ENCODE measurements at places on chromosomes 13 and 19.

DNA sequence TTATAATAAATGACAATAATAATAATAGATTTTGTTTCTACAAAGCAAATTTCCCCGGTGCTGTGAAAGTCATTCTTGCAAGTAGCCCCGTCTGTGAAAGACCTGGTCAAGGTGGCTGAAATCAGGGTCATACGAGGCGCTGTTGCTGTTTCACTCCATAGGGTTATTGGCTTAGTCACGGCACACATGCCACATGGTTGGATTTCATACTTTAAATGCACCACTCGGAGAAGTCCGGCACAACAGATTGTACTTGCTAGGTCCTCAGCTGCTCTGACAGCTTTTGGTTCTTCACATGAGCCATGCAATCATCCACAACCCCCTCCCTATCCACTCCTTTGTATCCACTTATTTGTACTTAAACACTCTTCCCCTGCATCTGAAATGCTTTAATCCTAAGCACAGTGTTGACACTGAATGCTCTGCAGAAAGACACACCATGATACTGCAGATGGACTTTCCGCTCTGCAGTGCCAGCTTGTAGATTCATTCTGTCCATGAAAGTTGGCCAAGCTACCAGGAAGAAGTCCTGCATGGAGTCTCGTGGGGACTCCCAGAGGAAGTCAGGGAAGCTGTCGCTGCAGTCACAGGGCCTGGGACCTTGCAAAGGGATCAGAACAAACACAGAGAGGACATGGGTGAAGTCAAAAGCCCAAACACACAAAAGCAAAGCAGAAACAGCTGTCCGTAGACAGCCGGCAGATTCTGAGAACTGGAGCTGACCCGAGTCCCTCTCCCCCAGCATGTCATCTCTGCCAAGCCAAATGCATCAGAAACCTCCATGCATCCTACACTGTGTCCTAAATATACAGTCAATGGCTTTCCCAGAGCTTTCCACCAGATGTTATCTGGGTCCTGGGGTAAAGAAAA, 124.6 kb downstream of the COL4A2 start:
- no peak for DNase-seq

DNA sequence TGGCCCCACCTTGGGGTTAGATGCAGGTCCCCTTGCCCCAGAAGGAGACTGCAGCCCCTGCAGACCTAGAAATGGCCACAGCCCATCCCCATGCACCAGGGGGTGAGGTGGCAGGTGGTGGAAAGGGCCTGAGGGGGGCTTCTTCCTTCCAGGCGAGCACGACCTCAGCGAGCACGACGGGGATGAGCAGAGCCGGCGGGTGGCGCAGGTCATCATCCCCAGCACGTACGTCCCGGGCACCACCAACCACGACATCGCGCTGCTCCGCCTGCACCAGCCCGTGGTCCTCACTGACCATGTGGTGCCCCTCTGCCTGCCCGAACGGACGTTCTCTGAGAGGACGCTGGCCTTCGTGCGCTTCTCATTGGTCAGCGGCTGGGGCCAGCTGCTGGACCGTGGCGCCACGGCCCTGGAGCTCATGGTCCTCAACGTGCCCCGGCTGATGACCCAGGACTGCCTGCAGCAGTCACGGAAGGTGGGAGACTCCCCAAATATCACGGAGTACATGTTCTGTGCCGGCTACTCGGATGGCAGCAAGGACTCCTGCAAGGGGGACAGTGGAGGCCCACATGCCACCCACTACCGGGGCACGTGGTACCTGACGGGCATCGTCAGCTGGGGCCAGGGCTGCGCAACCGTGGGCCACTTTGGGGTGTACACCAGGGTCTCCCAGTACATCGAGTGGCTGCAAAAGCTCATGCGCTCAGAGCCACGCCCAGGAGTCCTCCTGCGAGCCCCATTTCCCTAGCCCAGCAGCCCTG, 4.2 kb upstream of the F10 start:
- no peak for DNase-seq

- DNase-seq: no peak
Measured at GRCh38 chr13:99385940-99386339, 78.7 kb upstream of the GPR183 start.

GRCh38 chr13:77310579-77311279, 16.2 kb downstream of the MYCBP2 start:
- DNase-seq: no peak

DNA sequence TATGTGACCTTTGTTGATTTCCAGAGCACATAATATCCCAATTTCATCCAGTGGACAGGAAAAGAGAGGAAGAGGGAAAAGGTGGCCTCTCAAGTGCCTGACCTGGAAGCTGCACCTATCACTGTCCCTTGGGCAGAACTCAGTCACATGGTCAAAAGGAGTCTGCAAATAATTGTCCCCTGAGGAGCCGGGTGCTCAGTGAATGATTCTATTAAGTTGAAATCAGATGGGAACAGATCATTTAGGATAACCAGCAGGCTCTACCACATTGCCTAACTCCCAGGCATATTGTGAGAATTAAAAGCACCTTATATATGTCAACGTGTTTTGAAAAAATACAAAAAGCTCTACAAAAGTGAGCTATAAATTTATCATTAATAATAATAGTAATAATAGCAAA, 6.8 kb downstream of the KL start:
- DNase-seq: no peak

GRCh38 chr13:40148101-40148500, 492.6 kb downstream of the COG6 start:
- DNase-seq: no peak

- no peak for DNase-seq
Measured at GRCh38 chr13:112510002-112510780, 77.8 kb downstream of the TUBGCP3 start.

DNA sequence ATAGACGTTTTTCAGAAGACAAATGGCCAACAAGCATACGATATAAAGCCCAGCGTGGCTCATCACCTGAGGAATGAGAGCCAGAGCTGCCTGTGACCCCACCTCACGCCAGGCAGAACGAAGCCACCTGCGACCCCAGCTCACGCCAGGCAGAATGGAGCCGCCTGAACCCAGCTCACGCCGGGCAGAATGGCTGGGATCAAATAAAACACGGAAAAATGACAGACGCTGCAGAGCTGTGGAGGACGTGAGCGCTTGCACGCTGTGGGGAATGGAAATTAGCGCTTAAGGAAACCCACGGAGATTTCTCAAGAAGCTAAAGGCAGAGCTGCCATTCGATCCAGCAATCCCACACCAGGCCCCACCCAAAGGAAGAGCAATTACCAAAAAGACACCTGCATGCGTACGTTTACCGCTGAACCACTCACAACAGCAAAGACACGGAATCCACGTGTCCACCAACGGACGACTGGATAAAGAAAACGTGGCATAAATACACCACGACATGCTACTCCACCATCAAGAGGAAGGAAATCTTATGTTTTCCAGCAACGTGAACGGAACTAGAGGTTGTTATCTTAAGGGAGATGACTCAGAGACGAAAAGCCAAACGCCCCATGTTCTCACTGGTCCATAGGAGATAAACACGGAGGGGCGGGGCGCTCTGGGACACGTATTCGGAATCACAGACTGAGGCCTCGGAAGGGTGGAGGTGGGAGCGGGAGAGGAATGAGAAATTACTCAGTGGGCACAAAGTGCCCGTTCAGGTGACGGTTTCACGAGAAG, 30.7 kb upstream of the C13orf46 start:
- no peak for DNase-seq

DNA sequence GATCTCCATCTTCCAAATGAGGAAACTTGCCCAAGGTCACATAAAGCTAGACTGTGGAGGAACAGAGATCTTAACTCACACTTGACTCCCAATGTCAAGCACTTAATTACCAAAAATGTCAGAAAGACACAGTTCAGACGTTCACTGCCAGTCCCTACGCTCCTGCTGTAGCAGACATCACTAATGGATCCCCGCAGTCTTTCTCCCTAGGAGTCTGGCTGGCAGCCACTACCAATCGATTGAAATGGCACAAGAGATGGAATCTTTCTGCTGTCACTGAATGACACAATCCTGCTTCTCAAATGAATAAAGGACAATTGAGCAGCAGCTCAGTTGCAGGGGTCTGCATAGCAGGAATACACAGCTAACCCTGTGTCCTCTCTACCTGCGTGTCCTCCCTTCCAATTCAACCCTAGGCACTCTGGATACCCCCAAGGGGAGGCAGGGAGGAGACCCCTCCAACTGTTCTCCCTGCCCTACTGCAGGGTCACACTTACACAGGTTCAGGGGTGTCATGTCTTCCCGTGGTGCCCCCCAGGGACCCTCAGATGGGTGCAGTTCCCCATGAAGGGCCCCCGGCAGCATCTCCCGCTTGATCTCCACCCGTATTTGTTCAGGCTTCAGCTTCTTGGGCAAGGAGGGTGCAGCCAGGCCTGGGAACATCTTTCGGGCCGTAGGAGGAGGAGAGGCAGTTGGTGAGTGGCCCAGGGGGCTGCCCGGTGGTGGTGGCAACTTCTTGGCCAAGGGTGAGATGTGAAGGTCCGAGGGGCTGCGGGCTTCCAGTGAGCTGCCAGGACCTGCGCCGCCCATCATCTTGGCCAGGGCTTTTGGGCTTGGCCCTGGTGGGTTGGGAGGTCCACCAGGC, 7.9 kb upstream of the AKAP8L start:
- DNase-seq: no peak

DNA sequence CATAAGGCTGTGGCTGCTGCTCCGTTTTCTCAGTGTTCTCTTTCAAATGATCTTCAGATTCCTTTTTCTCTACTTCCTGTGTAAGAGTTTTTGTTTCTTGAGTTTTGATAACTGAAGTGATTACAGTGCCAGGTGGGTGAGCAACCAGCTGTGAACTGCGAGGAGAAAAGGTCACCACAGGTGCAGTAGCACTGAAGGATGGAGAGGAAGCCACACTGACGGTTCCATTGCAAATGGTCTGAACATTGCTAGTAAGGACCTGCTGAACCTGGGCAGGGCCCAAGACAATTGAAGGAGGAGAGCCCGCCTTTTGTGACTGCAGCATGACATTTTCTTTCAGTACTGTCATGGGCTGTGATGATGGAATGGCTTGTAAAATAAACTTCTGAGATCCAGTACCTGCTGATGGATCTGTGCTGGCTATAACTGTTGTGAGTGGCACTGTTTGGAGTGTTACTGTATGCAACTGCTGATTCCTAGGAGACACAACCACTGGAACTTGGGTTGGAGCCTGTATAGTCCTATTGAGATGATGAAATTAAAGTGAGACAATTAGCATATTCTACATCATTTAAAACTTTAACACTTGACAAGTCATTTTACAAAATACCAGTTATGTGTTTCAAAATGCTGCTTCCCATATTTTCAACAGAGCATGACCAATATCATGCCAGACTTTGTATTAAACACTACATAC, 85.5 kb downstream of the ELF1 start:
- no peak for DNase-seq

- no peak for DNase-seq
Measured at GRCh38 chr19:8504171-8504570, 1.7 kb upstream of the PRAM1 start.

DNA sequence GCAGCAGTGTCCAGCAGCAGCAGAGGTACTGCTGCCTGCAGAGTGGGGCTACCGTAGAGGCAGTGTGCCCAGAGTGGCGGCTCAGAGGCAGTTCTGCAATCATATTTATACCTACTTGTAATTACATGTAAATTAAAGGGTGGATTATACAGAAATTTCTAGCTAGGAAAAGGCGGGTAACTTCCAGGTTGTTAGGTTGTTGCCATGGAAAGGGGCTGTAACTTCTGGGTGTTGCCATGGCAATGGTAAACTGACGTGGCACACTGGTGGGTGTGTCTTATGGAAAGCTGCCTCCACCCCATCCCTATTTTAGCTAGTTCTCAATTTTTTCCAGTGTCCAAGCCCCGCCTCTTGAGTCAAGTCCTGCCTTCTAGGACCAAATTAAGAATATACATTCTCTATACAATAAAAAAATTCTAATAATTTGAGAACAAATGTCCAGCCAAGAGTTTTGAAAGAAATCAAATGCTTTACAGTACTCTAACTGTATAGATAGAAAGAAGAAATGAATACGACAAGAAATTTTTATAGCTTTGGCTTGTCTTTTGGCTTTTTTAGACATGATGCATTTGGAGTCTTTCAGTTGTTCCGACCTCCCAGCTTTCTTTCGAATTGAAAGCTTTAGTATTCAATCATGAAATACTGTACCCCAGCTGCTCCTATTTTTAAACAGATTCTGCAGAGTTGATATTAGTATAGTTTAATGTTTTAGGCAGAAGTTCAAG, 816.6 kb downstream of the DIAPH3 start:
- no peak for DNase-seq

GRCh38 chr13:76481738-76482137, 404.5 kb downstream of the KCTD12 start:
- DNase-seq: no peak

GRCh38 chr13:28411831-28412353, 83.0 kb downstream of the FLT1 start:
- no peak for DNase-seq

DNA sequence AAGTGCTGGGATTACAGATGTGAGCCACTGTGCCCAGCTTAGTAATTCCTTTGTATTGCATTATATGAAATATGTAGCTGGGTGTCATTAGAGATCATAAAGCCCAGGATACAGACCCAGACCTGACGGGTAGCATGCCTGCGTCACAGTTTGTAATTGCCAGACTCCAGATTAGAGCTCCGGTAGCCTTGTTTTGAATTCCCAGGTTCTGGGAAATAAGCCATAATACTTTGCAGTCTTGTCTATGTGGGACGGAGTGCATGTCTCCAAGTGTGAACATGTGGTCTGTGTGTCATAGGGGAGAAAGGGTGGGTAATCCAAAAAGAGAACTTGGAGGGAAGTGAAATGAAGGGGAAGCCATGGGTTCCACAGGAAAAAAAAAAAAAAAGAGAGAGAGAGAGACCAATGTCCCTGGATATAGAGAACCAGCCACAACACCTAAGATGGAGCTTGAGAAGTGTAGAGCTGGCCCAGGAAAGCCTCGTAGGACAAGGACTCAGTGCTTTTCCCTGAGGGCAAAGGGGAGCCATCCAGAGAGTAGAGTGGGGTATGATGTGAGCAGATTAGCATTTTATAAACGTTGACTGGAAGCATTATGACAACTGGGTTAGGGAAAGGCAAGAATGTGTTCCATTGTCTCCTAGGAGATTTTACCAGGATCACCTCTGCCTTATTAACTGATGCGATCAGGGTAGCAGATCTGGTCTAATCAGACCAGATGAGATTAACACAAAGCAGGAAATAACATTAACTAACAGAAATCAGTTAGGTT, 2.6 kb downstream of the ZSCAN4 start:
- no peak for DNase-seq

DNA sequence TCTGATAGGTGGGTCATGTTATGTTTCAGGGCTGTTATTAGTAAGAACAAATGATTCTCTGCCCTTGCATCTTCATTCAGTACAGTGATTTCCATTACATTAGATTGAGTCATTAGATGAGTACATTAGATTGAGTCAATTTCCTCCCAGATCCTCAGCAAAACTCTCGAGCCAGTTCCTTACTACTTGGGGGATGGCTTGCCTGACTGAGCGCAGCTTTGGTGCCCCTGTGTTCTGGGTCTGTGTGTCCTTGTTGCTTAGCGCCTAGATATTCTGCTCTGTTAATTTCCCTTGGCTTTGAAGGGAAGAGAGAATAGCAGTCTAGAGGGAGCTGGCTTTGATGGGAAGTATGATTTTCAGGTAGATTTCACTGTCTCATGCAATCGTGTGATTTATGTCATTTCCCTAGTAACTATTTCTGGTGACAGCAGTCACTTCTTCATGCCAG, 19.1 kb upstream of the SCEL start:
- DNase-seq: no peak

DNA sequence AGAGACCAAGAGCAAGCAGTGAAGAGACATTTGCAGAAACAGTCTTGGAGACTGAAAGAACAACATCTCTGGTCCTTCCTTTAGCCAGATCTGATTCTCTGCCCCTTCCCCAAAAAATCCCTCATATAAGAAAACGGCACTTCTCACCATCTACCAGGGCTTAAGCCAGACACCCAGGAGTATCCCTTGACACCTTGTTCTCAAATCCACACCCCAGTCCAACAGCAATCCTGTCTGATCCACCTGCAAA, 1.7 kb upstream of the PLEKHG2 start:
- no peak for DNase-seq
